ENCODE measurements at places on chromosomes 13 and 19. TPM values are rescaled to one million over a fixed set of nuclear protein-coding genes. Genes with fewer than 3 reads are reported as not detected.

- DNase-seq = no peak
These were observed 212.6 kb downstream of the LACC1 start for GRCh38 chr13:44092078-44092970.

DNA sequence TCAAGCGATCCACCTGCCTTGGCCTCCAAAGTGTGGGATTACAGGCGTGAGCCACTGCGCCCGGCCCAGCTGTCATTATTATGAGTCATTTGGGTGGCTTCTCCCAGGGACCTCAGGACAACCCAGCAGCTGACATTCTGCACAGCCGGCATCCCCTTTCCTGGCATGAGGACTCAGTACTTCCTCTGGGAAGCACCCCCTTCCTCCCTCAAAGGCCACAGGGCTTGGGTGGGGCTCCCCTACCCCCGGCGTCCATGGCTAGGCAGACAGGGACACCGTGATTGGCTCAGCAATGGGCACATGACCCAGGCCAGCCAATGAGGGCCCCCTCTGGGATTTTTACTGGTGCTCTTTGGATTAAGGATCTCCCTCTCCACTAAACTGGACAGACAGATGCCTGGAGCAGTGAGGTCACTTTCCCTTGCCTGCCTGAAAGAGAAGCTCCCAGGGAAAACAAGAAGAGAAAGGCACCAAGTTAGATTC is 6.0 kb downstream of the KANK2 start:
- DNase-seq = no peak

GRCh38 chr13:34044660-34045080 is 226.7 kb downstream of the RFC3 start:
- no peak for DNase-seq

Gene SYDE1
- 6.9 TPM for total RNA-seq

DNA sequence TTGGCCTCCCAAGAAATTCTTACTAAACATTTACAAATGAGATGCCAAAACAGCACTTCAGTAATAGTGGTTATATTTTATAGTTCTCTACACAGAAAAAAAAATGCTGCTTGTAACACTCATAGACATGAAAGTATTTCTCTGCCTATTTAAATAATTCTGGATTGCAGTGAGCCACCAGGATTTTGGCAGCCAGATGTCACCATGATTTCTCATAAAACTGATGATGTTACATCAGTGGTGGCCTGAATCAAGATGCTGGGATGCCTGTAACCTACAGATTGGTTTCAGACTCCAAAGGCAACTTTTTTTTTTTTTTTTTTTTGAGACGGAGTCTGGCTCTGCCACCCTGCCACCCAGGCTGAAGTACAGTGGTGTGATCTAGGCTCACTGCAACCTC is 2.7 kb upstream of the CAPS start:
- DNase-seq = peak; percentile 36

Gene THSD8
- 0.39 TPM for total RNA-seq

DNA sequence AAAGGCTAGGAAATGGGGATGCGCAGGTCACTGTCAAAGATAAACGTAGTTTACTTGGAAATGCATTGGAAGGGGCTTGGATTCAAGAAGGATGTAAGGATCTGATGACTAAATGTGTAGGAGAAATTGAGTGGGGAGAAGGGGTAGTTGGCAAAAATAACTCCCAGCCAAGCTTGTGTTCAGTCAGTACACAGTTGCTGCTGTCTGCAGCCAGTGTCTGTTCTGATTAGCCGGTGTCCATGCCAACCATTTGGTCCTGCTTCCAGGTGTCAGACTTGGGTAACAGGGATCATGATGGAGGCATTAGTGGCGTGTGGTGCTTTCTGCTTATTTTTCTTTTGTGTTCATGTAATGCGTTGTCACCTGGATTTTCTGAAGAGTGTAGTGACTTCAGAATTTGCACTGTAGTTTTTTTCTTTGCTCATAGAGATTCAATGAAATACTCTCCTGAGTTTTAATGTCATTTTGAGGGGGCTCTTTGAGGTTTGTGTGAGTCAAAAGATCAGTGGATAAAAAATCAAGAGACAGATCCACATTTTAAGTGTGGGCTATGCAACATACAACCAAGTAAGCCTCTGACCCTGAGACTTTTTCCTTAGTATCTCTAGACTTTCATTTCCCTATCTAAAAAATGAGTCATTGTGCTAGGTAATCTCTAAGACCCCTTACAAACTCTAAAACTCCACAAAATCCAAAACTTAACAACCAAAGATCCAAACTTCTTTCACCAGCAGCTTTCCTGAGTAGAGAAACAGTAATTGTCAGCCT is 103.9 kb downstream of the WDFY2 start:
- no peak for DNase-seq

DNA sequence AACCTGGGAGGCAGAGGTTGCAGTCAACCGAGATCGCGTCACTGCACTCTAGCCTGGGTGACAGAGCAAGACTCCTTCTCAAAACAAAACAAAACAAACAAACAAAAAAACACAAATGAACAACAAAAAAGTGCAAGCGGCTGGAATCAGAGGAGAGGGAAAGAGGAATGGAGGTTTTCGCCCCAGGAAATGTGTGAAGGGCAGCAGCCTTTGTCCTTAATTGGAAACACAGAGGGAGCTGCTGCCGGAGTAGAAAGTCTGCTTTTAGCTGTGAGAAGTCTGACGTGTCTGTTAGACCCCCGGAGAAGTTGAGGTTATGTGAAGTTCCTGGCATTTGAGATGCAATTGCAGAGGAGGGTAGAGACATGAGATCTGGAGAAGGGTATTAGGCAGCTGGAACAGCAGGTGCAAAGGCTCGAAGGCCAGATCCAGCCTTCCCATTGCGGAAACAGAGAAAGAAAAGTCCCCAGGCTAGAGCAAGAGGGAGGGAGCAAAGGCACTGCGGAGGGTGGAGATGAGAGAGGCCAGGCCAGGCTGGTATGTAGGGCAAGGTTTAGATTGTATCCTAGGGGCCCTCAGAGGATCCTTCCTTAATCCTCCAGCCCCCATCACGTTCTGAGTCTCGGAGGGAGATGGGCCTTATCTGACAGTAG is 473 bp downstream of the TMIGD2 start:
- DNase-seq = no peak

Gene DZIP1
- total RNA-seq = 16.1 TPM

Gene FFAR2
- total RNA-seq = 0.99 TPM

Gene ZNF441
- 19.5 TPM for total RNA-seq

DNA sequence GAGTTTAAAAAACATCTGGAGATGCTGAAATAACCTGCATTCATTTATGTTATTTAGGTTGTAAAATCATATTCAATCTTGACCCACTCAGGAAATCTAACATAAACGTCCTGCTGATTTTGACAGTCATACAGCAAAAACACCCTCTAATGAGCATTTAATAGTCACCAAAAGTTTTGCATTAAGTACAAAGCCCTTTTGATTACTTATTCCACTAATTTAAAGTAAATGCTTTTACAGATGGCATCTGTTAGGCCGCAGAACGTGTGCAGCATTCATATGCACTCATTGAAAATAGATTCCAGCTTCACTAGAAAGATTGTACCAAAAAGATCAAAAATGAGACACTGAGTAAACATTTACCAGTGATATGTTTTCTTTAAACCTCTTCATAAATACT is 1295.1 kb downstream of the EFNB2 start:
- DNase-seq = no peak

DNA sequence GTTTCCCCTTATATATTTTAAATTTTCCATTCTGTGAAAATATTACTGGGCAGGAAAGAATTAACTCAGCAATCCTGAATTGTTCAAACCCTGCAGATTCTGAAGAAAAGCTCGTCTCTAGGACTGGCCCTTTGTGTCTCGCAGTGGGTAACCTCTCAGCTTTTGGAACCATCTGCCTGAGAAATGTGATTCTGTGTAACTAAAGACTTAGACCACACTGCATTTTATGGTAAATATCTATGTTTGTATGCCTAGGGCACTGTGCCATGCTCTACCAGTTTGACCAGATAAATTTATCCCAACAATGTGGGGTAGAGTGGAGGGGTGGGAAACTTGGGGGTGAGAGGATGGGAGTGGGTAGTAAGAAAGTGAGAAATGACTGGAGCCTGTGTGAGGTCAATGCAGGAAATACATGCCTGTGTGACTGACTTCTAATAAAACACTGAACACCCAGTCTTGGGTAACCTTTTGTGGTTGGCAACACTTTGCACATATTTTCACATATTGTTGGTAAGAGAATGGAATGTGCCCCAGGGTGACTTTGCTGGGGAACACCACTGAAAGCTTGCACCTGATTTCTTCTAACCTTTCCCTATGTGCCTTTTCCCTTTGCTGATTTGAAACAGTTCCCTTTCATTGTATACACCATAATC is 1181.9 kb downstream of the OLFM4 start:
- no peak for DNase-seq

Gene PRR22
- 0.30 TPM for total RNA-seq

DNA sequence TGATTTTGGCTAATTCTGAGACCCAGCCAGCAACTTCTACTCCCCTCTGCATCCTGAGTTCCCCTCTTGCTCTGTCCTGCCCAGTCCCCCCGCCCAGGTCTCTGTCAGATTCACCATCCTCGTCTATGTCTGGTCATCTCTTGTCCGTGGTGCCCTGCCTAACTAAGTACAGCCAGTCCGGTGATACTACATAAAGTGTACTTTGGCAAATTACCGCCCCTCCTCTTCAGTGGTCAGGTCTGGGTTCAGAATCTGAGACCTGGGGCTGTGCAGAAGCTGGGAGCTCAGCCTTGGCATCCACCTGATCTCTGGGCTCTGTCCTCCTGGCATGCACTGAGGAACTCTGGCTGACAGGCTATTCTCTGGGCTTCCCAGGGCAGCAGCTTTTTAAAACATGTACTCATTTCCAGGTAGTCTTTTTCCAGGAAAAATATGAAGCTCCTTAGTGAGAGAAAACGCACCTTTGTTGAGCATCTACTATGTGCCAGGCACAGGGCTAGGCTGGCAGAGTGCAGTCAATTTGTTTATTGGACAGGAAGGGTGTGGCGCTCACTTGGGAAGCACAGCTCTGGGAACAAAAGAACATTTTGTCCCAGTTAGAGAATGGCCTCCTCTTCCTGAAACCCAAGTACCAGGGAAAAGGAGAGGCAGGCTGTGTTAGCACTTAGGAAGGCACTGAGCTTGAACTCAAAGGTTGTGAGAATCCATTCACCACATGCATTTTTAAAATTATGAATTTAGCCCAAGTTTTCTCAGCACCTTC is 88.9 kb downstream of the TSHZ3 start:
- no peak for DNase-seq

Gene PSG11
- 0.10 TPM for total RNA-seq

GRCh38 chr19:29524912-29525831 is 622 bp upstream of the VSTM2B start:
- no peak for DNase-seq

DNA sequence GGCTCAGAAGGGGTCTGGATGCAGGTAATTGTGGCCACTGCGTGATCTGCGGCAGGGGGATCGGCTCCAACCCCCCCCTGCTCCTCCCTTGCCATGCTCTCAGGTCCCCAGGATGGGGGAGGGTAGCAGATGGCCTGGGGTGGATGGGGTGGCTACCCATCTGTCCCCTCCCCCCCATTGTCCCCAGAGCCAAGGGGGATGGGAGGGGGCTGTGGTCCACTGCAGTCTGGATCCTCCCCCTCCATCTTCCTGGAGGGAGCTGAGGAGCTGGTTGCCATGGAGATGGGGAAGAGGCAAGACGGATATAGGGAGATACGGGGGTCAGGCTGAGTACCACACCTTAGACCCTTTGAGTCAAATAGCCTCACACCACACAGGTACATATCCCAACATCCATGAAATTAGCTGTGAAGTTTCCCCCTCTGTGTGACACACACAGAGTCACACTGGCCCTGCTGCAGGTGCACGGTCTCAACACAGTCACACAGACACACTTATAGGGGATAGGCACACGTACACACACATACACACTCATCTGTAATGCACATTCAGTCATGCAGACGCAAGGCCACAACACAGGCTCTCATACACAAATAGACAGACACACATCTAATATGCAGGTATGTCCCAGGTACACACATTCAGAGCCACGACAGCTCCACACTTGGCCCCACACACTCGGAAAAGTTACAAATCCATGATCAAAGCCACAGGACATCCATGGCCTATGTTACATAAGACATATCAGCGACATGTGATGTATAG is 1.8 kb upstream of the NOVA2 start:
- DNase-seq = no peak

Gene CEACAM21
- total RNA-seq = 1.2 TPM

DNA sequence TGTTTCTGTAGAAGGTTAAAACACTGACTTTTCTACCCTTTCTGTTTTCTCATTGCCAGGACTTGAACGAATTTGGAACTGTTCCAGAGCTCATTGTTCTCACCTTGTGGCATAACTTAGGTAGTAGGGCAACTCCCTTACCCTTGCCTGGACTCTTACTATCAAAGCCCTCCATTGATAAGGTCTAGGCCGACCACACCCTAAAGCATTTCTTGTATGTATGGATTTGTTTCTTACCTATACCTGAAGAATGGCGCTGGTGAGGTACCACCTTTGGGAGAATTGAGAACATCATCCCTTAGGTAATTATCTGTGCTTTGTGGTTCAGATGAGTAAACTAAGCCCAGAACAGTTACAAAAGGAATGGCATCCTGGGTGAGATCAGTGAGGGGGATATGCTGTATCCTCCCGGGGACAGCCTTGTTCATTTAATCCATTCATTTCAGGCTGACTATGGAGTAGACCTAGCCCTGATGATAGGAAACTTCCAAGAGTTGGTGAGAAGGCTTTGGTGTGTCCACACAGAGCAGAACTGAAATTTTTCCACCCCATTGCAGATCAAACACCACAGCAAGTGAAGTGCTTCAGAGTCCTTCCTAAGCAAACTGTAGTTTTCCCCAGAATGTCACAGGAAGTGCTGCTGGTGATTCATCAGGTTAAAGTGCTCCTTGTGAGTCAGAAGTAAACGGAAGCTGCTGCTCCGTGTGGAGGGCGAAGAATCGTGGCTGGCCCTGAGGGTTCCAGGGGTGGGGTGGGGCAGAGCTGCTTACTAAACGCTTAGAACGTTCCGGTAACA is 113.0 kb downstream of the TEX26 start:
- DNase-seq = no peak

DNA sequence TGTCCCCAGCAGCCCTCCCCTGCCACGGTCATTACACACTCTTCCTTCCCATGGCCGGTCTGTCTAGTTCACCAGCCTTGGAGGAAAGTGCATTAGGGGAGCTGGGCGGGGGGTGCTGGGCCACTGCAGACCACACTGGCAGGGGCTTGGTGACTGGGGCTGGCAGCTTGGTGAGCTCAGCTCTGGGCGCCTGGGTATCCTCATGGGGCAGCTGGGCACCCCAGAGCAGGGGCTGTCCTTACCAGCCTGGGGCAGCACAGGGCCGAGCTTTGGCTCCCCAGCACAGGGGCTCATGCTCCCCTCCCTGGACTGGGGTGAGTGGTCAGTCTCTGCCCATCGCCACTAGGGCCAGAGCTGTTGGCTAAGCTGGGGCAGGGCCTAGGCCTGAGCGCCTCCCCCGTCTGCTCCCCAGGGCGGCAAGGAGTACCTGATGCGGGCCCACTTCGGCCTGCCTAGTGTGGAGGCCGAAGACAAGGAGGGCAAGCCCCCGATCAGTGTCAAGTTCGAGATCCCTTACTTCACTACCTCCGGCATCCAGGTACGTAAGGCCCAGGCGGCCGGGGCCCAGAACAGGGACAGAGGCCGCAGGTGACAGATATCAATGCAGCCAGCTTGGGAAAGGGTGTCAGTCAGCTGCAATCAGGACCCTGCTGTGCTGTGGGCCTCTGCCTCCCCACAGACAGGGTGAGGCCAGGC is 35.5 kb downstream of the AP1M1 start:
- no peak for DNase-seq

Data from skin of body (tissue), 3 donors.